Stimulated activated CD8-positive, alpha-beta memory T cell treated with anti-CD3 and anti-CD28 coated beads, Interleukin-4, amount 100 ng/mL, for 1 hour (primary cell): ENCODE measurements at places on chromosomes 6 and 20.

- no peak for DNase-seq
These were observed 180.1 kb downstream of the SLC24A3 start for GRCh38 chr20:19392344-19393130.

DNA sequence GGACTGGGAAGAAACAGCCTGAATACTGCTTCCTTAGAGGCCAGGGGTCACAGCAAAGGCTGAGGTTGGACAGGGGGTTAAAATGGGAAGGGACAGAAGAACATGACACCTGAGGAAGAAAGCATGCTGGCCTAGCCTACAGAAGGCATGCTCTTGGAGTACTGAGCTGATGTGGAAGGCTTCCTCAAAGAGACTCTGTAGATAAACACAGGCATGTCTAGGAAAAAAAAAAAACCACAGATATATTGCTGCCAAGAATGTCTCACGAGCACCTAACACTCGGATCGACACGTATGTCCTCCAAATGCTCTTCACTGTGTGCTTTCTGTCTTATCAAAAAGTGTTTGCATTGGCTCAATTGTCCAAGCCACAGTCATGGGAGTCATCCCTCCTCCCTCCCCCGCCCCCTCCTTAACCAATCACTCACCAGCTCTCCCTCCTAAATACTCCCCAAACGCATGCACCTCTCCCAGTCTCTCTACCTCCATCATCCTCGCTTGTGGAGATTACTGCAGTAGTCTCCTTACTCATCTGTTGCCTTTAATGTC, 101.1 kb upstream of the LRFN2 start:
- DNase-seq = no peak

GRCh38 chr6:139920027-139920775, 545.8 kb upstream of the CITED2 start:
- DNase-seq = no peak

DNA sequence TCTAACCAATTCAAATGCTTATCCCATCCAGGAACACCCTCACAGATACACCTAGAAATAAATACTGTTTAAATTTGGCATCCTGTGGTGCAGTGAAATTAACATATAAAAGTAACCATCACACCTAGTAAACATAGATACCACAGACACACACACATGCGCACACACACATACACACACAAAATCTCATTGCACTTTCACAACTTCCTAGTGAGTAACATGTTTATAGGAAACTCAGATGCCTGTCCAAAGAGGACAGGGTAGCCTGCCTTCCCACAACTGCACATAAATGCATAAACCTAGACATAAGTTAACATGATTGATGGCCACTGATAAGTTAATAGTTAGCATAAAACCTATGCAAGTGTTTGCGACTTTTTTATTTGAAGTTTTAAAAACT, 56.8 kb downstream of the LRRC1 start:
- no peak for DNase-seq

DNA sequence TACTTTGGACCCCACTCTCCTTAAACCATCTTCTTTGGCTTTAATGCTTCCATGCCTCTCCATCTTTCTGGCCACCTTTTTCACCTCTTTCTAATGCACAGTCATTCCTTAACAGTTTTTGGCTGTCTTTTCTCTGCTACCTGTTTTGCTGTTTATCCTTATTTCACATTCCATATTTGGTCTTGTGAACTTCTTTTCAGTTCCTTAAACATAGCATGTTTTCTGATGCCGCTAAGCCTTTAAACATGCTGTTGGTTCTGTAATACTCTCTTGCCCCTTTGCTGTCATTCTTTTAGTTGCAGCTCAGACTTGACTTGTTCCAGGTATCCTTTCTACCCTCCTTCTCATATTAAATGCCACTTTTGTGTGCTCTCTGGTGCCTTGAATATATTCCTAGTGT, 35.8 kb downstream of the TOP1 start:
- no peak for DNase-seq

DNA sequence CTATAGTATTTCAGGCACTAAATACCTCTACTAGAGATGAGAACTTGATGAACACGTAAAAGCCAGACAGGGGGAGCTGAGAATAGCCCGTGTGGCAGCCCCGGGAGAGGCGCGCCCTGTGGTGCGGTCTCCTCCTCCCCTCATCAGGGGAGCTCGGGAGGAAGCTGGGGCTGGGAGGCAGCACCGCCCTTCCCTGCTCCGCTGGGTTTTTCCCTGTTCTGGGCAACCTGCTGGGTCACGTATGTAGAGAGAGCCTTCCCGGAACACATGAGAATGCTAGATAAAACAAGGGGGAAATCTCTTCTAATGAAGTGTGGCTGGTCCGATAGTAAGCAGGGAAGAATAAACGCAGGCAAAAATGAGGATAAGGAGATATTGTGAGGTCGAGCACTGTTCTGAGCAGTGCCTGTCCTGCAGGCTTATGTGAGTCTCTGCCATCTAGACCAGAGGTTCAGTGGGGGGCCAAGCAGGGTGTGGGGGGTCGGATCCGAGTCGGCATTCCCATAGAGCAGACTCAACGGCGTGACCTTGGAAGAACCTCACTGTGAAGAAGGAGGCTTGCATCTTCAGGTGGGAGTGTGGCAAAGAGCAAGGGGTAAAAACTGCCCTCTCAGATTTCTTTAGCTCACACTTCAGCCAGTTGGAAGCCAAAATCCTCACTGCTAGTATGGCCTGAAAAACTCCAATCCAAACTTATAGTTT, 13.4 kb upstream of the RPS6KA2 start:
- no peak for DNase-seq
